ENCODE measurements at places on chromosomes 5 and 9. TPM values are rescaled to one million over a fixed set of nuclear protein-coding genes. Genes with fewer than 3 reads are reported as not detected.

Gene SEMA6A
- total RNA-seq, result 65.3 TPM

Gene GABRA6
- total RNA-seq, result not detected

Gene C7
- 7.5 TPM for total RNA-seq

Gene SURF6
- 20.2 TPM for total RNA-seq

Gene ANKRD18B
- 3.3 TPM for total RNA-seq

Gene SPATA6L
- 4.7 TPM for total RNA-seq

Gene CRHBP
- total RNA-seq, result 3.2 TPM

Gene ITGA2
- 26.3 TPM for total RNA-seq

Gene PCDHGB2
- total RNA-seq, result 14.6 TPM

Gene FAM78A
- total RNA-seq, result 3.8 TPM

Gene HSDL2
- 44.4 TPM for total RNA-seq

Gene PCDH1
- 23.0 TPM for total RNA-seq

Gene WWC1
- 37.3 TPM for total RNA-seq

Gene TNFSF8
- total RNA-seq, result 0.16 TPM
